ENCODE measurements at places on chromosomes 16 and 17.

GRCh38 chr17:32103476-32104113 is 38.7 kb upstream of the RHOT1 start:
- no peak for DNase-seq

- DNase-seq, result no peak
Observed at GRCh38 chr17:1108478-1108764, 71.4 kb downstream of the ABR start.

DNA sequence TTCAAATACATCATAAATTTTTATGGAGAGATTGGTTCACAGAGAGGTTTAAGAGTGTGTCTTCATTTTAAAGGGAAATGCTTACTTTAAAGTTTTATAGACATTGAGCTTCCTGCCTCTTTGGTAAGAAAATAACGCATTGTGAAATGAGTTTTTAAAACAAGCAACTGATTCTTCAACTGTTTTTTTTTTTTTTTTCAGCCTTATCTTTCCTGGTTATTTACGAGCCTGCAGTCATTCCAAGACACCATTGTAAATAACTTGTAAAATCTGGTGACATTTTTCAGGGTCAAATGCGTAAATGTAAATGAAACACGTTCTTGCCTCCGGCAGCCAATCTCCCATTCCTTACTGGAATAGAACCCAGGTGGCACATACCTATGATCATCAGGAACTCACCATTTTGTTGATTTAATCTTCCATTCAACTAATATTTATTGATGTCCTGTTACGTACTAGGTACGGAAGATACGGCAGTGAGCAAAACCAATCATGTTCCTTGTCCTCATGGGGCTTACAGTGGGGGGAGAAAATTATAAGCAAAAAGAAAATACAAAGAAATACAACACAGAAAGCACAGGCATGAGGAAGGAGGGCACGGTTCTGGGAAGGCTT is 33.2 kb upstream of the CDYL2 start:
- no peak for DNase-seq

GRCh38 chr17:43536236-43536992 is 9.7 kb downstream of the ETV4 start:
- no peak for DNase-seq

GRCh38 chr17:78883089-78883532 is 19.9 kb downstream of the CEP295NL start:
- DNase-seq, result peak; percentile 59

GRCh38 chr16:58020628-58021521 is 4.7 kb upstream of the MMP15 start:
- DNase-seq, result peak; percentile 72

GRCh38 chr17:4205917-4206316 is 57.9 kb downstream of the ANKFY1 start:
- DNase-seq, result no peak

DNA sequence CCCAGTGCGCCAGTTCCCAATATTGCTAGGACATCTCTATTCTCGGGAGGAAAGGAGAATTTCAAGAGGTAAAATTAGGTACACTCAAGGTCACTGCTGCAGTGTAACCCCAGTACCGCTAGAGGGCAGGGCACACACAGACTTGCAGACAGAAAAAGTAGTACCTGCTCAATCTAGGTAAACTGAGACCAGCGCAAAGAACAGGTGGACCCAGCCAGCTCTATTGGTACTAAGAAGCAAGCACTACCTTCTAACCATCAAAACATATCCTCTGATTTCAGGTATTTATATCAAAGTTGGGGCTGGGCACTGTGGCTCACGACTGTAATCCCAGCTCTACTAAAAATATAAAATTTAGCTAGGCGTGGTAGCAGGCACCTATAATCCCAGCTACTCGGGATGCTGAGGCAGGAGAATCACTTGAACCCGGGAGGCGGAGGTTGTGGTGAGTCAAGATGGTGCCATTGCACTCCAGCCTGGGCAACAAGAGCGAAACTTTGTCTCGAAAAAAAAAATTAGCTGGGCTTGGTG is 3.6 kb upstream of the WDR81 start:
- DNase-seq, result peak; percentile 71

- no peak for DNase-seq
Observed at GRCh38 chr17:69810326-69810965, 264.6 kb upstream of the KCNJ16 start.

- no peak for DNase-seq
Observed at GRCh38 chr17:38578229-38579082, 27.3 kb downstream of the SRCIN1 start.

DNA sequence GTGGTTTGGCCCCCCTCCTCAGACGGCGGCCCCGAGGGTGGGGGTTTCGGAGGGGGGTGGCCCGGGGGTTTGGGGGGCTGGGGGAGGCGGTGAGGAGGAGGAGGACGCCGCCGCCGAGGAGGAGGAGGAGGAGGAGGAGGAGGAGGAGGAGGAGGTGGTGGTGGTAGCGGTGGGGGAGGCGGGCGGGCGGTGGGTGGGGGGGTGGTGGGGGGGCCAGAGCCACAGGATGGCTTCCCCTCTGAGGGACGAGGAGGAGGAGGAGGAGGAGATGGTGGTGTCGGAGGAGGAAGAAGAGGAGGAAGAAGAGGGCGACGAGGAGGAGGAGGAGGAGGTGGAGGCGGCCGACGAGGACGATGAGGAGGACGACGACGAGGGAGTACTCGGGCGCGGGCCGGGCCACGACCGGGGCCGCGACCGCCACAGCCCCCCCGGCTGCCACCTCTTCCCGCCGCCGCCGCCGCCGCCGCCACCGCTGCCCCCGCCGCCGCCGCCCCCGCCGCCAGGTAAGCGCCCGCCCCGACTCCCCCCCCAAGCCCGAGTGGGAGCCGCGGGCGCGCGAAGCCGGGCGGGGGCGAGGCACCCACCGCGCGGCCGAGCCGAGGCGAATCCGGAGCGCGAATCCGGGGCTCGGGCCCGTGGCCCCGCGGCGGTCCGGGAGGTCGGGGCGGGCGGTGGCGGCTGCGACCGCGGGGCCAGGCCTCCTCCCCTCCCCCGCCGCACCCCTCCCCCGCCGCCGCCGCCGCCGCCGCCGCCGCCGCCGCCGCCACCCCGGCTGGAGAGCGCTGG is 3.8 kb upstream of the CHD3 start:
- no peak for DNase-seq

DNA sequence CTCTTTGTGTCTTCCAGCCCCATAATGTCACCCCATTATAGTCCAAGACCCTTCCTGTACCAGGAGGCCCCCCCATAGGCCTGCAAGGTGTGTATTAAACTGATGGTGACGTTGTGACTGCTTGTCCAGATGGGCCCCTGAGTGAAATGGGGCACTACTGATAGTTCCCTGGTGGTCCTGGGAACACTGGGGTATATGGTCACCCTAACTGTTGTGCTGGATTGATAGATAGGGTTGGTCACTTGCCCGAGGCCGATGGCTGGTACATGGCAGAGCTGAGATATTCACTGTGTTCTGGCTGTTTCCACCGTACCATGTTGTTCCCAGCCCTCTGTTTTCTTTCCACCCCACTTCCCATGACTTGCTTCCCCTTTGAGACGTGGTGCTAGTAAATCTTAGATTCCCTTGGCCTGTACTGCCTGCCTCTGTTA is 4.3 kb downstream of the CNP start:
- no peak for DNase-seq

GRCh38 chr17:42315402-42316156 is 27.3 kb downstream of the STAT5A start:
- no peak for DNase-seq

- DNase-seq, result no peak
Observed at GRCh38 chr16:68756239-68756915, 19.3 kb downstream of the CDH1 start.

GRCh38 chr17:29778956-29779811 is 150.8 kb downstream of the SSH2 start:
- DNase-seq, result peak; percentile 68

Measured in left lobe of liver (tissue), 2 donors.